ENCODE measurements at places on chromosomes 2 and 18.

DNA sequence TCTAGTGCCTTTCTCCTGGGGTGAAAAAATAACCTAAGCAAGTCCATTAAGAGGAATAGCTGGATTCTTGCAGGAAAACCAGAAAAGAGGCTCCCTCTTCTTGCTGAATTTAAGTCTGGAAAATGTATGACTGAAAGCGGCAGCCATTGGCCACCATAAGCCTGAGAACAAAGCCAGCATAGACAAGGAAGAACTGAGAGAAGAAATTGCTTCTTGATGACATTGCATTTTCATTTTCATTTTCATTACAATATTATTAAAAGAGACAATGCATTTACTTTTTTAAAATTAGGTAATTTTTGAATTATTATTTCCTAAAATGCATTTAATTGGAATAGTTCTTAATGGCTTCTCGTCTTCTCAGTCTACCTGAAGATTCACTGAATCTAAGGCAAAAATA, 1157.5 kb upstream of the ZEB2 start:
- no peak for DNase-seq

DNA sequence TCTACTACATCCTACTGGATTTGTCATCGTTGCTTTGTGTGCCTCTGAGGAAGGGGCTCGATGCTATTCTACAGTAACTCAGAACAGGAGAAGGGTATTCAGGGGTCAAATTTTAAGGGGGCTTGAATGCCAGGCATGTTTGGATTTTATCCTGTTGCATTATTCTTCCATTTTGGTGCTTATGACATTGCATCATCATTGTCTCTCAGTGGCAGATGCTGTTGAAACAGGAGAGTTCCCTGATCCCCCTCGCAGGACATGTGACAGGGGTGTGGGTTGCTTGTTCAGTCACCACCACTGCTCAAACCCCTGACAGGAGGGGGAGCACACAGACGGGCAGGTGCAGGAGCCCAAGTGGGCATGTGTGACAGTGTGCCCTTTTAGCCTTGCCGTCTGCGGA, 156.7 kb downstream of the SLC4A3 start:
- no peak for DNase-seq

GRCh38 chr2:216700088-216700567, 4.8 kb upstream of the IGFBP5 start:
- DNase-seq: no peak

GRCh38 chr2:68733365-68733764, 1.2 kb upstream of the ARHGAP25 start:
- DNase-seq: no peak

- DNase-seq: no peak
Measured at GRCh38 chr2:174246944-174247381, 1.4 kb downstream of the OLA1 start.

GRCh38 chr2:18855027-18855426, 265.7 kb upstream of the NT5C1B start:
- DNase-seq: peak; percentile 38

GRCh38 chr2:152420936-152421335, 86.0 kb downstream of the FMNL2 start:
- DNase-seq: no peak

GRCh38 chr18:3163968-3164367, 55.8 kb downstream of the MYOM1 start:
- DNase-seq: no peak

- DNase-seq: no peak
Measured at GRCh38 chr2:156907806-156908205, 349.7 kb upstream of the GALNT5 start.

GRCh38 chr2:1638281-1638860, 105.9 kb downstream of the PXDN start:
- DNase-seq: no peak

DNA sequence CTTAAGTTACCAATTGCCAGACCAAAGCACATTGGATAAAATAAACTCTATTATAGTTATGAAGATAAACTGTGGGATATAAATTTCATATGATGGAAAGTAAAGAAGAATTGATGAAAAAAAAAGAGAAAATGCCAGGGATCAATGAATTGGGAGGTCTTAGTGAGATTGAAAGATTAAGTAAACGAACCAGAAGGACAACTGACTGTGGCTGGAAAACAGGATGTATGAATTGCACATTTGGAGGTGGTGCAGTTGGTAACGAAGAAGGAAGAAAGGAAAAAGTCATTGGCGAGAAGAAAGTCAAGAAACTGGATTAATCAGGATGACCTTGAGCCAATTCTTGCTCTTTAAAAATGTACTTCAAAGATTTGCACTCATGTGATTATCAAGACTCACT, 166.7 kb downstream of the NCK2 start:
- no peak for DNase-seq

DNA sequence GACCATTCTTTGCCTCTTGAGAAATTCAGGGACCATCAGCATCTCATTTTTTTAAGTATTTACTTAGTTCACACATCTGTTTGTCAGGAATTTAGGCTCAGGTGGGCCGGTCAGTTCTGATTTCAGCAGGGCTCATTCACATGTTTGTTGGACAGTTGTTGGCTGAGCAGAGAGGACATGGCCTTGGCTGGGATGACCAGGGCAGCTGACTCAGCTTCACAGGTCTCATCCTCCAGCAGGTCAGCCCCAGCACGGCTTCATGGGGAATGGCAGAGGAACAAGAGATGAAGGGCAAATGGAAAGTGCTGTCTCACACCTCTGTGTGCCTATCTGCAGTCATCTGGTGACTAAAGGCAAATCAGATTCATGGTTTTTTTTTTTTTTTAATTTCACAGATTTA, 136.1 kb upstream of the TMEM200C start:
- no peak for DNase-seq

GRCh38 chr2:75551434-75551833, 9.3 kb downstream of the EVA1A start:
- DNase-seq: no peak

DNA sequence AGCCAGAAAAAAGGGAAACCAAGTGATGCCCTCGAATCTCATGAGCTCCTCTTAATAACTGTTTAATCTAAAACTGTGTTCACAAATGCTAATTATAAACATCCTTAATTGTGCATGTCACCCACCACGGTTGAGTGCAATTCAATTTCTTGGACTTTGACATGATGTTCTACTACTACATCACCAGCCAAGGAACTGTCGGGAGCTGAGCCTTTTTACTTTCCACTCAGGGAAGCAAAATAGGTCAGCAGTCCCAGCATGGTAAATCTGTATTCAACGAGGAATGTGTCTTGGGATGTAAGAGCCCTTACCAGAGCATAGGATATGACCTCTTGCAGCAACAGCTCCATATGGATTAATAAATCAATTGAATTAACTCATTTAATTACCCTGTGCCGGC, 20.8 kb upstream of the REG3G start:
- no peak for DNase-seq

GRCh38 chr2:109331896-109332848, 203.2 kb downstream of the SH3RF3 start:
- peak; percentile 87 for DNase-seq

DNA sequence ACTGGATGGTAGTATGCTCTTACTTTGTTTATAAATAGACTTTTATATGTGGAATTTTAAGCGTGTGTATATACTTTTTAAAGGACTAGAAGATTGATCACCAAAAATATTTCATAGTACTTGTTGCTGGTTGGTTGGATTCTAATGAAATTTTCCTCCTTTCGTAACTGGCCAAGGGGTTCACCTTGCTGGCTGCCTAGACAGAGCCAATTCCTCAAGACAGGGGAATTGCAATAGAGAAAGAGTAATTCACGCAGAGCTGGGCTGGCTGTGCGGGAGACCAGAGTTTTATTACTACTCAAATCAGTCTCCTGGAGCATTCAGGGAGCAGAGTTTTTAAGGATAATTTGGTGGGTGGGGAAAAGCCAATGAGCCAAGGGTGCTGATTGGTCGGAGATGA, 70.7 kb downstream of the SNORC start:
- DNase-seq: no peak

DNA sequence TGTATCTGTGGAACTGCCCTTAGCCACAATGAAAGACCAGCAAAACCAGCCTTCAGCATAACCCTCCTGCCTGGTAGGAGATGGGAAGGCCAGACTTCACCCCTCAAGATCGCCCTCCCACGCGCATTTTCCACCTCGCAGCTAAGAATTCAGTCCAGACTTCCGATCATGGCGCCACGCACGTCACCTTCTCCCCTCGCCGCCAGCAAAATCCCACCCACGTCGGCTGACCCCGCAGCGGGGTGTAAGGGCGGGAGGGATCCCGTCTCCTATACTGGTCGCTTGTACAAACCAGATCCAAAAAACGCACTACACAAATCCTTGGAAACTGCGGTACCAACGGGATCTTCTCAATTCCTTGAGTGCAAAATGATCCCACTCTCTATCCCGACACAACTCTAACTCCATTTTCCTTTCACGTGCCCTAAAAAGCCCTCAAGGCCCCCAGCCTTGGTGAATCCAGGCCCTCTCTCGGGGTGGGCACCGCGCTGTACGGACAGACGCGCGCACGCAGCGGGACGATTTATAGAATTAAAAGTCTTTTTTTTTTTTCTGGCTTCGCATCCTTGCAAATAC, 1.0 kb upstream of the BMPR2 start:
- DNase-seq: peak; percentile 91

GRCh38 chr2:55454121-55454520, 34.5 kb upstream of the CCDC88A start:
- DNase-seq: no peak

- DNase-seq: peak; percentile 100
Measured at GRCh38 chr18:7038330-7038851, 79.2 kb downstream of the LAMA1 start.

DNA sequence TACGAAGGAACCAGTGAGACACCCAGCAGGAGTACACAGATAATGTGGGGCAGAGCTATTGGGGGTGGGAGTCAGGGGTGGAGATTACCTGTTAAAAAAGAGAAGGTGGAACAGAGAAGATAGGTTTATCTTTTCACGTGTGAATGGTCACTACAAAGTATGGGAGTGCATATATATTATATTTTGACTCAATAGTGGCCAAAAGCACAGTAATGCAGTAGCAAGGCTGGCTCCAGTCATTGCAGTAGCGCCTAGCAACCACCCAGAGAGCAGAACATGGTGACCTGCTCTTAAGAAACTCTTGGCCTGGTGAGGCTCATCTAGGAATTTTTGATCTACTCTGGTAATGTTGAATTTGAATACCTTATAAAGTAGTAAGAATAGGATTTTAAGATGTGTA, 1.0 kb downstream of the IMPACT start:
- peak; percentile 34 for DNase-seq

DNA sequence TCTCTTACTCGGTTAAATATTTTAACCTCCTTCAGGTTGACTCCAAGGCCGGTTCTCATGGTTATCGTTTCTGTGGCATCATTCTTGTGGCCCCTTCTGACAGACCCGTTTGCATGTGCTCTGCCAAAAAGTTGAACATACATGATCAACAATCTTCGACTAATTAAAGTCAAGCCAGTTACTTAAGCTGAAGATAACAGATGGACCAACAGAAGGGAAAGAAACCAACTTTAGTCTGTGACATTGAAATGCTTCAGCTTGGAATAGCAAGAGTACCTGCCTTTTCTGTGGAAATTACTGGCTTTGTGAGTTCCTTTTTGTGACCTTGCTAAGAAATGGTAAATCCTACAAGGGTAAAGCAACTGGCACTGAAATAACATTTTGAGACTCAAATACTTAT, 1429.1 kb downstream of the LRP1B start:
- no peak for DNase-seq

GRCh38 chr2:175478096-175478768, 296.7 kb upstream of the ATP5MC3 start:
- DNase-seq: no peak

GRCh38 chr2:137369106-137369505, 595.2 kb upstream of the HNMT start:
- DNase-seq: no peak

- DNase-seq: no peak
Measured at GRCh38 chr2:239106966-239107365, 259.1 kb downstream of the TWIST2 start.

DNA sequence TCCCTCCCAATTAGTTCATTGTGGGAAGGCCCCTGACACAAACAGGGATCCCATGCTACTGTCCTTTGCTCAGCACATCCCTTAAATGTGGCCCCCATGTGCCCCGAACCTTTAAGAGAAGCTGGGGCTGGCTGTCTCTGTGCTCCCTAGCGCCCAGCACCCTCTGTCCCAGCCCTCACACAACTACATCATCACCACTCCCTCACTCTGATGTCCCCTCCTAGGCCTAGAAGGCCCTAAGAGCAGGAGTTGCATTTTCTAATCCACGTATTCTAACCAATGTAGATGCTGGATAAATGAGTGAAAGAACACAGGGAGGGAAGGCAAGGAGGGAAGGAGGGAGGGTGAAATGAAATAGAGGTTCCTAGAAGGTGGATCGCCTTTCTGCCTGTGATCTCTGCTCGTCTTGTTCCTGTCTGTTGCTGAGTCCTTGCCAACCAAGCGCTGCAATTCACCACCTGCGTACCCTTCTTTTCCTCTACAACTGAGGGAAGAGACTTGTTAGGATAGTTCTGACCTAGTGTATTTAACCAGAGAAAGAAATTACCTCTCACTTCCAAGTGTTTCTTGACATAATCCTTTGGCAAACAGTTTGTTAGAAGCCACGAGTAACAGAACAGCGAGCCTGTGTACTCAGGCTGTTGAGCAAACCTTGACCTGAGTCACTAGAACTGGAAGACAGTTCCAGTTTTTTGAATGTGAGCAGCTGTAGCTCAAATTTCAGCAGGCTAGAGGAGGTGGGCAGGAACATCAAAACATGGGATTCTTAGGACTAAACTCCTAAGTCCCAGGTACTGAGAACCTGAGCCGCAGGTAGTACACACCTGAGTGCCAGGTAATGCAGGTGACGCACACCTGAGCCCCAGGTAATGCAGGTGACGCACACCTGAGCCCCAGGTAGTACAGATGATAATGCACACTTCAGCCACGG, 181.5 kb upstream of the ID2 start:
- DNase-seq: peak; percentile 17

- peak; percentile 7 for DNase-seq
Measured at GRCh38 chr2:67208887-67209500, 188.1 kb upstream of the ETAA1 start.

DNA sequence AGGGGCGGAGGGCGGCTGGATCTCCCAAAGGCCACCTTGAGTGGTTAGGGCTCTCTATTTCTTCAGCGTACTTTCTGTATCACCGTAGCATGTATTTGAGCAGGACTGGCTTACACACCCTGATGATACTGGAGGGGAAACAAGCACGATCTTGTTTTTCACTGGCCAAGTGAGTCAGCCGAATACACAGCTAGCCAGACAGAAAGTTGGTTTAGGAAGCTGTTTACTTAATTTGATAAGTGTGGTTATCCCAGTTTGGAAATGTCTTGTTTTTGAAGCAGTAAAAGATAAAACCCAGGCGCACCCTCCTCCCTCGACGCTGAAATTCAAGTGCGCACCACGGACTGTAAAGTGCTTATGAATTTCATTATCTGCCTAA, 582 bp downstream of the RIOK3 start:
- DNase-seq: peak; percentile 43

DNA sequence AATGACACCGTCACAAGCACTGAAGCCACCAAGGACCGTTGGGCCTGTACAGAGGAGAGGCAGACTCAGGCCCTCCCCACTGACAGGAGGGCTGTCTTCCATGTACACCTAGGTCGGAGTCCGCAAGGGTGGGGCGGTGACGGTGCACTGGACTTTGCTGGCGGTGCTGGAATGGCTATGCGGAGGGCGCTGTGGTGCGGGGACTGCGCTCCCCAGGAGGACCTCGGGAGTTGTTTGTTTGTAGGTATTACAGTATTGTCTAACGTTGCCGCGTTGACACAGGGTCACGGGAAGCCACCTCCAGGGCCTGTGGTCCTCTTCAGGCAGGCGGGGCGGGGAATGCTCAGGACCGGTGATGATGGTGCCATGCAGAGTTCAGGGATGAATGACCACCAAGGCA, 126.2 kb downstream of the TPO start:
- no peak for DNase-seq

GRCh38 chr2:45929674-45930395, 278.4 kb downstream of the PRKCE start:
- no peak for DNase-seq

- DNase-seq: no peak
Measured at GRCh38 chr2:71782323-71782722, 329.0 kb downstream of the DYSF start.

Measured in fibroblast of pulmonary artery (primary cell).